Activated CD4-positive, CD25-positive, alpha-beta regulatory T cell treated with anti-CD3 and anti-CD28 coated beads, Interleukin-2, amount 50 U/mL, for 24 hours (primary cell): ENCODE measurements at places on chromosomes 7 and 10.

- ATAC-seq = no peak
Observed at GRCh38 chr10:11610826-11611247, 613 bp downstream of the USP6NL start.

DNA sequence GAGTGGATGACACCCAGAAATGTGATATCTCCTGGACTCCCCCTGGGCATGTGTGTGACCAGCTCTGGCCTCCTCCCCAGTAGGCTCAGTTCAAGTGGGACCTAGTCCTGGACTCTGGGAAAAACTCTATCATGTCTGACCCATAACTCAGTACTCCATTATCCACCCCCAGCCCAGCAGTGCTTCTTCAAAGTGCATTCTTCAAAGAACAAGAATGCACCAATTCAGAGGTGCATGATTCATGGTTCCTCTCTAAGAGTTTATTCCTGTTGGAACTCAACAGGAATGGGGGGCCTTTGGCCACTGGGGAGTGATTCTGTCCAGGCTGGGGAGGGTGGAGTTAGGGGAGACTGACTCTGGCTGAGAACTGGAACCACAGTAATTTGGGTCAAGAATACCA is 173.6 kb upstream of the CXCL12 start:
- ATAC-seq = no peak

GRCh38 chr7:80661729-80662128 is 23.3 kb downstream of the CD36 start:
- no peak for ATAC-seq

- ATAC-seq = no peak
Observed at GRCh38 chr7:141362580-141363435, 188.4 kb upstream of the AGK start.

DNA sequence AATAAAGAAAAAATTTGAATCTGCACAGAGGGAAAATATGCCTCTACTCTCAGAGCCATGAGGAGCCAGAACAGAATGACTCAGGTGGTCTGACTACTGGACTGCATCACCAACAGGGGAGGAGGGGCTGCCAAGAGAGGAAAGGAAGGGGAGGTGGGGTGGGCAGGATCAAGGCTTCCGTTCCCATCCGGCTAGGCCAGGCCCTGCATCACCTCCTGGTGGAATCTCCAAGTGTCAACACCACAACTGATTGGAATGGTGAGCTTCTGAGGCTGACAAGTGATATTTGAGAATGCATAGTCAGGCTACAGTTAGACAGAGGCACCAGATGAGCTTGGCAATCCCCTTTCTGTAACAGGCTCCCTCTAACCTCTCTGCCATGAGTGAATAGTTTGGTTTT is 10.4 kb upstream of the GPR26 start:
- no peak for ATAC-seq

DNA sequence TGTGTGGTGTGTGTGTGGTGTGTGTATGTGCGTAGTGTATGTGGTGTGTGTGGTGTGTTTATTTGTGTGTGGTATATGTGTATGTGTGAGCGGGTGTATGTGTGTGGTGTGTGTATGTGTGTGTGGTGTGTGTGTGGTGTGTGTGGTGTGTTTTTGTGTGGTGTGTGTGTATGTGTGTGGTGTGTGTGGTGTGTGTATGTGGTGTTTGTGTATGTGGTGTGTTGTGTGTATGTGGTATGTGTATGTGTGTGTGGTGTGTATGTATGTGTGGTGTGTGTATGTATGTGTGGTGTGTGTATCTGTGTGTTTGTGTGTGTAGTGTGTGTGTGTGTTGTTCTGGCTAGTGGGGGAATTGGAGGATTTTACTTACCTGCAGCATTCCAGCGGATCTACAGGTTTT is 427.4 kb downstream of the PAXIP1 start:
- ATAC-seq = no peak
